NCI-H2107 (cell line): ENCODE measurements at places on chromosomes 11 and 22.
A peak's percentile ranks its signal among the peaks of the same experiment; 100 is the strongest.

GRCh38 chr11:2096011-2096918 lies 42.9 kb downstream of the IGF2 start:
- no peak for DNase-seq

GRCh38 chr11:47378010-47378835 lies at the start of gene SPI1:
TSS of gene SPI1 (minus strand) at chr11:47378547. CDS start at chr11:47378353, 194 bp downstream.
- DNase-seq: no peak

GRCh38 chr11:17405232-17406005 lies 17.0 kb upstream of the KCNJ11 start:
- no peak for DNase-seq

DNA sequence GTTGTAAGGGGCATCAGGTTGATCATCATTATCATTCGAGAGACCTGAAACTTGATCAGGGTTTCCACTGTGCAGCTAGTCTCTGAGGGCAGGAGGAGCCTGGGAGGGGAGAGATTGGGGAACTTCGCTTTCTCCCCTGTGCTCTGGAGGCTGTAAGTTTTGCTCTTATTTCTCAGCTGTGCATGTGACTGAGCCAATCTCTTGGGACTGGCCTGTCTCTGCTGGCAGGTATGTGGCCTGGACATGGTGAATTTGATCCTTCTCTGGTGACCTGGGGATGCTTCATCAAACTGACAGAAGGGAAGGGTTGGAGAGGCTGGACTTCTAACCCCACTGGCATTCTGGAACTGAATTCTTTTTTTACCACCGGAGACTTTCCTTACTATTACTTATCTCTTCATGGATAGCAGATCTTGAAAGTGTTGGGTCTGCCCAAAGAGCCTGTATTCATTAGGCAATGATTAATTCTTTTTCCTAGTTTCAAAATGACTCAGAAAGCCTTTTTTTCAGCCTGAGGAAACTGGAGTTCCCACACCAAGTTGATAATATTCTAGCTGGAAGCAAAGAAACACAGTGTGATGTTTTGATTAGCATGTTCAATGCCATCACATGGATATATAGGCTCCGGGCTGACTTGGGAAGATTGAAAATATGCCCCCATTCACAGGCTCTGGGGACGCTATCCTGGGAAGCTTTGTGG lies 36.5 kb downstream of the TSPAN18 start:
- no peak for DNase-seq

- DNase-seq: no peak
These were observed 1.2 kb upstream of the OR10AG1 start for GRCh38 chr11:55970935-55971334.

DNA sequence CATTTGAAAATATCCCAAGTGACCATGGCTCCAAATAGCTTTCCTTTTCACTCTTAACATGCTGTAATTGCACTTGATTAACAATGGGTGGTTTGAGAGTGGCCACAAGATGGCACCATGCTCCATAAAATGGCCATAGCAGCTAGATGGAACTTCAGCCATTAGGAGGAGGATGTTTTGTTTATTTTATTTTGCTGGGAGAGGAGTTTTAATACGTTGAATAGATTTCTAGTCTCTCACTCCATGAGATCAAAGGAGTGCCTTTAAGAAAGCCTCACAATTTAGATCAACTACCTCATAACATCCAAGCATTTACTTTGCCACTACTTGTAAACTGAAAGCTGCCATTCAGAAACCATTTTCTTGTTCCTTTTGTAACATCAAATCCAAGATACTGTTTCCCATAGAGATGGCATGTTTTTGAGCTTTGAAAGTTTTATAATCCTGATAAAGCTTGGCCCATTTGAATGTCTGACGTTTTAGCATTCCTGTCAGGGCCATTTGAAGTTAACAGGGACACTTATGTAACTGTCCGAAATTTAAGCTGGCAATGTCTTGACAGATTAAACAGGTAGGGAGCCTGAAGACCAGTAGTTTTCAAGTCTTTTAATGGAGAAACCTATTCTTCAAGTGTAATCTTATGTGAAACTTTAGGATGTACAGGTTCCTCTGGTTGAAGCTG lies 4.7 kb downstream of the FEN1 start:
- peak; percentile 38 for DNase-seq

- DNase-seq: no peak
These were observed 9.1 kb downstream of the FLRT1 start for GRCh38 chr11:64044730-64045393.

- DNase-seq: no peak
These were observed 75.5 kb upstream of the CLDN5 start for GRCh38 chr22:19599626-19600243.

GRCh38 chr11:13781153-13781552 lies 112.7 kb downstream of the FAR1 start:
- DNase-seq: no peak

DNA sequence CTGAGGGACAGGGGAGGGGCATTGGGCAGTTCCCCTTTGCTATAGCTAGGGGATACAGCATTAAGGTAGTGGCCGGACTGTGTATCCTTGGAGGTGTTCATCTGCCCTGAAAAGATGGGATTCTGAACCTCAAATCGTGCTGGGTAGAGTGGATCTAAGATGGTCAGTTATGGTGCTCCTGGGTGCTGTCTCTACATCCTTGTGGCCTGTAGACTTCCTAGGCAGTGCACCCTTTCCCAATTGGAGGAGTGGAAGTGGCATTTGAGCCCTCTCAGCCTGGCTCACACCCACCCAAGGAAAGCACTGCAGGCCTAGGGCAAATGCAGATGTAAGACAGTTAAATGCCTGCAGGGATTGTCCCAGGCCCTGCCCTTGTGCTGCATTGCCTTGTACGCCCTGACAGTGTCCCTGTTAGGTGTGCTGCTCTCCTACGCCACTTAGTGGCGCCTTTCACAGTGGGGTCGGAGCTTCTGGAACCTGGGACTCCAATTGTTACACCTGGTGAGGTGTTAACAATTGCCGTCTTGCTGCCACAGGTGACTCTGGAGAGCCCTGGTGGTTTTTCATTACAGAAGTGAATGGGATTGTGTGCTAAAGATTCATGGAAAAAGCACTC lies 35.0 kb downstream of the PPFIBP2 start:
- DNase-seq: no peak

DNA sequence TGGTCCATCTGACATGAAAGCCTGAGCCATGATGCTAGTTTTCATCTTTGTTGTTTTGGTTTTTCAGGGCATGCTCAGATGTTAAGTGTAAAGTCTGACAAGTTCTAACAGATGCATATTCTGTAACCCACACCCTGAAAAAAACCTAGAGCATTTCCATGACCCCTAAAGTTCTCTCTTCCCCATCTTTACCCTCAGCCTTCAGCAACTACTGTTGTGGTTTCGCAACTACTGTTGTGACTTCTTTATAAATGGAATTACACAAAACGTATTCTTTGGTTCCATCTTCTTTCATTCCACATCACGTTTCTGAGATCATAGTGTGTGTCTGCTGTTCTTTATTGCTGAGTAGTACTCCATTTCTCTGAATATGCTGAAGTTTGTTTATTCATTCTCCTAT lies 65.1 kb upstream of the LDLRAD3 start:
- no peak for DNase-seq

GRCh38 chr22:39773503-39773902 lies 120.1 kb downstream of the ENTHD1 start:
- no peak for DNase-seq

GRCh38 chr11:94793002-94793401 lies 24.8 kb downstream of the AMOTL1 start:
- no peak for DNase-seq

DNA sequence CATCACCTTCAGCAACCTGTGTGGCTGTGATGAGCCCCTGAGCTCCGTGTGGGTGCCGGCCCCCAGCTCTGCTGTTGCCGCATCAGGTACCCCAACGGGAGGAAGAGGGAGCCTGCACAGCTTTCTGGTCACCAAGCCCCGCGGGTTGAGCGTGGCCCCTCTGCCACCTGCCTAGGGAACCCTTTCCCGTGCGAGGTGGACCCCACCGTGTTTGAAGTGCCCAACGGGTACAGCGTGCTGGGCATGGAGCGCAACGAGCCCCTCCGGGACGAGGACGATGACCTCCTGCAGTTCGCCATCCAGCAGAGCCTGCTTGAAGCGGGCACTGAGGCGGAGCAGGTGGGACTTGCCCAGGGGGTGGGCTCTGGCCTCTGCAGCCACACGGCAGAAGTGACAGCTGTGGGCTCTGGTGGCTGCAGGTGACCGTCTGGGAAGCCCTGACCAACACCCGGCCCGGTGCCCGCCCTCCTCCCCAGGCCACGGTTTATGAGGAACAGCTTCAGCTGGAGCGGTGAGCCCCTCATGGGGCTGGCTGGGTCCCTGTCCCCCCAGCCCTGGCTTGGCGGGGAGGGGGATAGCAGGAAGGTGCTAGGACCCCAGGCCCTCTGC lies 1.9 kb upstream of the SSH3 start:
- no peak for DNase-seq

DNA sequence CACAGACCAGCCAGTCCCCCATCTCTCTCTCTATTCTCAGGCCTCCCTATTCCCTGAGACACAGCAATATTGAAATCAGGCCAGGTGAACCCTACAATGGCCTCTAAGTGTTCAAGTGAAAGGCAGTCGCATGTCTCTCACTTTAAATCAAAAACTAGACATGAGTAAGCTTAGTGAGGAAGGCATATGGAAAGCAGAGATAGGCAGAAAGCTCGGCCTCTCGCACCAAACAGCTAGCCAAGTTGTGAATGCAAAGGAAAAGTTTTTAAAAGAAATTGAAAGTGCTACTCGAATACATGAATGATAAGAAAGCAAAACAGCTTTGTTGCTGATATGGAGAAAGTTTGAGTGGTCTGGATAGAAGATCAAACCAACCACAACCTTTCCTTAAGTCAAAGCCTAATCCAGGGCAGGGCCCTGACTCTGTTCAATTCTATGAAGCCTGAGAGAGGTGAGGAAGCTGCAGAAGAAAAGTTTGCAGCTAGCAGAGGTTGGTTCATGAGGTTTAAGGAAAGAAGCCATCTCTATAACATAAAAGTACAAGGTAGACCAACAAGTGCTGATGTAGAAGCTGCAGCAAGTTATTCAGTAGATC lies 19.8 kb upstream of the MPZL2 start:
- no peak for DNase-seq

GRCh38 chr11:9962722-9963121 lies 298.8 kb downstream of the SWAP70 start:
- no peak for DNase-seq

DNA sequence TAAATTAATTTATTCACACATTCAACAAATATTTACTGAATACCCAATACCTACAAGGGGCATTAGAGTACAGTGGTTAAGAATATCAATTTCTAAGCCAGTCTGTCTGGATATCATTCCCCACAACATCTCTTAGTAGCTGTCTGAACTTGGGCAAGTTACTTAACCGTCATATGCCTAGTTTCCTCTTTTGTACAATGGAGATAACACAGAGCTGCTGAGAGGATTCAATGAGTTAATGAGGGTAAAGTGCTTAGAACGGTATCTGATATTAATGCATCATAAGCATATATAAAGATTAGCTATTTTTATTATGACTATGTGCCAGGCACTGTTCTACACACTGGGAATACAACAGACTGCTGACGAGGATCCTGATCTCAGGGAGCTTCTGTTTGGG lies 116.4 kb downstream of the APOL5 start:
- no peak for DNase-seq

GRCh38 chr11:111059726-111060125 lies 185.8 kb upstream of the POU2AF2 start:
- no peak for DNase-seq

- DNase-seq: no peak
These were observed 18.4 kb upstream of the NNMT start for GRCh38 chr11:114277637-114278341.

DNA sequence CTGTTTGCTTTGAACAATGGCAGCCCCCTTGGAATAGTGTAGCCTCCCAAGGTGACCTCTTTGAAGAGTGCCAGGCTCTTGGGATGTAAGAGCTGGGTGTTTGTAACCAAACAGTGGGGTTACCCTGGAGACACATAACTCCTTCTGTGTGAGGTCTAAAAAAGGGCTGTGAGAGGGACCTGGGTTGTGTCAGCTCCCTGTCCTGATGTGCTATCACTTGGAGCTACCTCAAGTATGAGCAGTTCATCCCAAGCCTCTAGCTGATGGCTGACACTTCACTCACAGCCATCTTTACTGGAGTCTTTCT lies 40.2 kb downstream of the TSPAN18 start:
- no peak for DNase-seq

DNA sequence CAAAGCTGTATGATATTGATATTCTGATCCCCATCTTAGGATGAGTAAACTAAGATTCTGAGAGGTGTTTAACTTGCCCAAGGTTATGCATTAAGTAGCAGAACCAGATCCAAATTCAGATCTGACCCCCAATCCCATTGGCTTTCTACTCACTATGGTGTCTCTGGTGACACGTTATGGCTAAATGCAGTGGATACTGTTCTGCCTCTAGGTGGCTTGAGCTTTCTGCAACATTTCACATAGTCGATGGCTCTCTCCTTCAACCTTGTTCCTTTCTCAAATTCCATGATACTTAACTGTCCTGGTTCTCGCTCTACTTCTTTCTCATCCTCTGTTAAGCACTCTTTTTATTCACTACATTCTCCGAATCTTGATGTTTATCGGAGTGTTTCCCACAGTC lies 9.4 kb downstream of the C11orf97 start:
- no peak for DNase-seq

GRCh38 chr11:33635161-33635560 lies 65.5 kb downstream of the C11orf91 start:
- DNase-seq: no peak

GRCh38 chr11:120884154-120885020 lies 139.5 kb upstream of the TBCEL start:
- no peak for DNase-seq

DNA sequence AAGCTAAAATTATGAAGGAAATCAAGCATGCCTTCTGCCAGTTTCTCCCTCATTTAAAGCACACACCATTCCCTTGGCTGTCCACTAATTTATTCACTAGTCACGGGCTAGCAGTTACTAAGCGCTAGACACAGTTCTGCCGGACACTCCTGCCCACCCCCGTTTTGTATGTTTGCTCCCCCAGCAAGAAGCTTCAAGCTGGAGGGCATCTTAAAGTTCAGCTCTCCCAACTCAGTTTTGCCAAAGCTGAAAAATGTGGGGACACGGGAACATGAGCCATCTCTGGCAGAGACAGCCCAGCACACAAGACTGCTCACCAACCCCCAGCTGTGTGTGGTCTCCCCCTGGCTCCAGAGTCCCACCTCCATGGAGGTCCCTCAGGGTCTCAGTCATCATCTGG lies 263.6 kb downstream of the BRD1 start:
- no peak for DNase-seq

DNA sequence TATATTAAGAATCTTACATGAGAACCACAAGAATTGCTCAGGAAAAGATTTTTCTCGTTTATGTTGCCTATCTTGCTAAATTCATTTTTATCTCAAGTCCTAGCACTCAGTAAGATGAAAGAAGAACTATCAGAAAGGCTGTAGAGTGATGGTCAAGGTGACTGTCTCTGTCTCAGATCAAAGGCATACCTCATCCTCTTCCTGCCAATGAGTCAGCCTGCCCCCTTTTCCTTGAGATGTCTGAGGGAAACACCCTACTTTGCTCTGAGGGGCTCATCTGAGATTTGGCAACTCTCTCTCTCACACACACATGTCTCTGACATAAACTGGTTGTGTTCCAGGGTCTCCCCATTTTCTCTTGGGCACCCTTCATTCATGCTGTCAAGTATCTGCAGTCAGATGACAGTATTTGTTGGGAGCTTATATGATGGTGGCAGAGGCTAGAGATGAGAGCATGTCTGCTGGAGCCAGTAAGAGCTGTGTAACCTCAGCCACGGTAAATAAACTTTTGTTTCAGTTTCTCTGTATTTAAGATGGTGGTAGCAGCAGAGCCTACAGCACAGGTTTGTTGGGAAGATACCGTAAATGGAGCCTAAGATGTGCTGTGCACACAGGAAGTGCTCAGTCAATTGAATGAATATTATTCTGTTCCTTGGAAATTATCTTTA lies 1.6 kb downstream of the MMP27 start:
- no peak for DNase-seq

GRCh38 chr11:75293903-75294302 lies 53.3 kb downstream of the TPBGL start:
- DNase-seq: no peak
